ENCODE measurements at places on chromosomes 5 and 9.

DNA sequence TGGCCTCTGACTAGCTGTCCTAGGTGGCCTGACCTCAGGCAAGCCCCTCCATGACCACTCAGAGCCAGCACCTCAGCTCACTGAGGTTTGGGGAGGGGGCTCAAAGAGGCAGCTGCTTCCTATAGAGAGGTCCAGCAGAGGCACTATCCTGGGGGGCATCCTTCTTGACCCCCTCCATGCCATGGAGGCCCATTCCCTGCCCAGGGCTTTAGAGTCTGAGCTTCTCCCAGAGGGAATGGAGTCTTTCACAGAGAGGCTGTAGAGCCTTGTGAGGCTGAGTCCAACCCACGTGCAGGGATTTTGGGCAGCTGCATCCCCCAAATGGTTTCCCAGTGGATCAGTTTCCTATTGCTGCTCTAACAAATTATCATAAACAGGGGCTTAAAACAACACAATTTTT is 16.9 kb downstream of the IRF1 start:
- DNase-seq, result no peak

DNA sequence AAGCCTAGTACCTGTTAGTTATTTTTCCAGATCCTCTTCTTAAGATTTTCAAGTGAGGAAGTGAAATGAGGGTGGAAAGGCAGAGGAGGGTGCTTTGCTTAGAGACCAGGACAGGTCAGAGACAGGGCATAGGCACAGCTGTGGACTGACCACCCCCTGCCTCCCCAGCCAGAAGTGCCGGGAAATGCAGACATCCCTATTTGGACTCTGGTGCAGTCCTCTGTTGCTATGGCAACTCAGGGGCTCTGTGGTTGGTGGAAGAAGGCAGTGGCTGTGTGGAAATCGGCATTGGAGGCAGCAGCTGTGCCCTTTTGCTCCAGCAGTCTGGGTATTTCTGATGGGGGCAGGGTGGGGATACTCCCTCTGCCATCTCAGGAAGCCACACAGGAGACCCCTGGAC is 43.3 kb upstream of the NDFIP1 start:
- no peak for DNase-seq

DNA sequence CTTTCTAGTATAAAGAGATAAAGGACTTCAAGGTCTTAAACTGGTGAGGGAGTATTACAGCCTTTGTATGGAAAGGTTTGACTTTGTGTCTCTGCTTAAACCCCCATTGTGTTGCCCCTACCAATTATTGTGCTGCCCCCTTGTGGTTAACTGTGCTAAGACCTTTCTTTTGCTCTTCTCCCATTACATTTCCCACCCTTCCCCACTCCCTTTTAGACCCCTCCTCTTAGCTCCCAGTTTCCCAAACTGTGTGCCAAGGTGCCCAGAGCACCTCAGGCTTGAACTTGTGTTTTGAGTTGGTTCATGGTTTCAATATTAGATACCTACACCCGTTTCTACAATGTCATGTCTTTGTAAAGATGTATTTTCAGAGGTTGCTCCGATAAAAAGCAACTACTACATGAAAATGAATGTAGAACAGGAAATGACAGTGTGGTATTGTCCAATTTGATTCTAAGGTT is 2.9 kb downstream of the JAK2 start:
- no peak for DNase-seq

- no peak for DNase-seq
Measured at GRCh38 chr5:11646141-11646540, 258.1 kb downstream of the CTNND2 start.

- no peak for DNase-seq
Measured at GRCh38 chr5:6554812-6555211, 78.0 kb downstream of the NSUN2 start.

- DNase-seq, result no peak
Measured at GRCh38 chr9:131810351-131811170, 70.7 kb upstream of the RAPGEF1 start.

DNA sequence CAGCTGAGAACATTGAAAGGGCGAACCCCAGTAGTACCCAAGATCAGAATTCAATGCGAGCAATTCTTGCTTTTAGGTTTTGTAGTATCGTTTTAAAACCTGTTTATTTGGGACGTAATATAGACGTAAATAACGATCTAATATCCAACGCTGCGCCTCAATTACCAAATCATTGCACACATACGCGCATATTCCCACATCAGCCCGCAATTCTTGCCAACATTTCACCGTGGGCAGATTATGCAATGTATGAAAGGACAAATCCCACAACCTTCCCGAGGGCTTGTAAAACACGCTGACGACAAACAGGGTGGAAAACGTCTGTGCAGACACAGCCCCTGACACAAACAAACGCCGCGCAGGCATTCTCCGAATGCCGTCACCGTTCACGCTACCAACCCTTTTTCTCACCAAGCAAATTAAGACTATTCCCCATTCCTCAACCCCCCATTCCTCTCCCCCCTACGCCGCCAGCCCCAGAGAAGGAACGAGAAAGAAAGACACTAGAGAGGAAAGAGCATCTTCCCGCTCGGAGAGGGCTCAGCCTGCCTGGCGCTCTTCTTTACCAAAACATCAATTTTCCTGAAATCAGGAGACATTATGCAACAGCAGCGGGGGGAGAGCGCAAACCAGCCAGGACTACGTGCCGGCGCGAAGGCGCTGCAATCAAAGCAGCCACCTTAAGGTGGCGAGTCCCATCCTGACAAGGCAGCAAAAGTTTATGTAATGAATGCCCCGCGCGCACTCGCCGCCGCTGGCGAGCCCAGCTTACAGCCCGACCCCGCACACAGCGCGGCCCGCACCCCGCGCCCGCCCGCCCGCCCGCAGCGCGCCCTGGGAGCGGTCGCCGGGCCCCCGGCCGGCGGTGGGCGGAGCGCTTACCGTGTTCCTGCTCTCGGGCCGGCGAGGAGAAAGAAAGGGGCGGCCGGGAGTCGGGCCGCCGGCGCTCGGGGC is 597 bp downstream of the NFIL3 start:
- DNase-seq, result no peak

DNA sequence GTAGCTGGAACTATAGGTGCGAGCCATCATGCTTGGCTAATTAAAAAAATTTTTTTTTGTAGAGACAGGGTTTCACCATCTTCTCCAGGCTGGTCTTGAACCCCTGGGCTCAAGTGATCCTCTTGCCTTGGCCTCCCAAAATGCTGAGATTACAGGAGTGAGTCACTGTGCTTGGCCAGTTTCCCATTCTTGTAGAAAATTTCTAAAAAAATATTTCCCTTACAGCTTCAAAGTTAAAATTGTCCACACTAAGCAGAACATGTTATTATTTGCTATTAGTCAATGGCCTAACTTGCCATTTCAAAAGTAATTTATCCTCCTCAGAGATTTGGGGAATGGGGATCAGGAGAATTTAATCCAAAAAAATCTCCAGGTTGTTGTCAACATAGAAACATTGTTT is 40.1 kb downstream of the SLC38A9 start:
- no peak for DNase-seq

DNA sequence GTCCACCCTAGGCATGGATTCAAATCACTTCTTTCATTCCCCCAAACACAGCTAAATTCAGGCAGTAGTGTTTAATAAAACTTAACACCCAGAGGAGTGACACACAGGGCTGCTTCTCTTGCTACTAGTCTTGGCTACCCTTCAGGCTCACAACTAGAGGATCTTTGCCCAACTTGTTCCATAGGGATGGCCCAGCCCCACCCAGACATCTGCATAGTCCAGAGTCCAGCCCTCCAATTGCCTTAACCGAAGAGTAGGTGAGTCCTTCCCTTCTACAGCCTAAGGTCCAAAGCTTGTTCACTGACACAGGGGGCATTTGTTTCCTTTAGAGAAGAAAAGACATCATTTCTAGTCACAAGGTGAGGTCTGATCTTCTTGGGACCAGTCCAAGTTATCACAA is 15.2 kb upstream of the RXFP3 start:
- no peak for DNase-seq

DNA sequence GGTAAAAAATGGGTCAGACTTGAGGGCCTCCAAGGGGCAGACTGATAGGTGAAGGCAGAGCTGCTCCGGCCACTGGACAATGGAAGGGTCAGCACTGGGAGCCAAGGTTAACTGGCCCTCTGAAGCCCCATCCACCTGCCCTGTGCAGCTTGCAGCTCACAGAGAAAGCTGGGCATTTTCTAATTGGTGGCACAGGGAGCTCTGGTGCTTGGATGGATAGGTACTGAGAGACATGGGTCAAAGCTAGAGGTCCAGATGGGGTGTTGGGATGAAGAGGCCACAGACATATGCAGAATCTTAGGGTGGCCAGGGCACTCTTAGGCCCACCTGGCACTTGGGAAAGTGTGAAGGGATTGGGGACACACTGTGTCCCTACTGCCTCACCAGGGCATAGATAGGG is 29.5 kb upstream of the SARDH start:
- DNase-seq, result no peak

DNA sequence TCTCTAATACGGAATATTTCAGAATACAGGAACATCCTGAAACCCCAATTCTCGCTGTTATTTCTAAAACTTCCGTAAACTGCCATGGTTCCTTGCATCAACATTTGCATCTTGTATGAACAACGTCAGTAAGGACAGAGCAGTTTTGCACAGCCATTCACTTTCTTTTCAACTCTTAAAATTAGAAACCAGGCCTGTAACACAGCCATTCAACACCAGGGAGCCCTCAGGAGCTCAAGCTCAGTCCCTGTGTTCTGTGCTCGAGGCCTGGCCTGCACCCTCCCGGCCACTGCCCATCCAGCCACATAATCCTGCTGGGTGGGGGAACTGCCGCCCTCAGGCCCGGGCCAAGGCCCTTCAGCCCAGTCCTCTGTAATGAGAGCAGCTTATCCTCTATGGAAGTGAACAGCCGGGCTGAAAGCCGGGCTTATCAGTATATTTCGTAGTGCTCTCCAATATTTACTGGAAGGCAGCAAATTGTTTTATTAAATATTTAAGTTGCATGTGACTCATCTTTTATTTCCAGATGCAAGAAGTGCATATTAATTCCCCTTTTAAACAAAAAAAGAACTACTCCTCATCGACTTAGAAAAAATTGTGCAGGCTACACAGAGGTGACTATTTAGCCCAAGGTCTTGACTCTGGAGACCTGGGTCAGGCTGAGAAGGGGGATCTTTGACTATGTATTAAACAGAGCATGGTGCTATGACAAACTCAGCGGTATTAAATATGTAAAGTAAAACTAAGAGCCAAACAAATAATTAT is 33.2 kb upstream of the SLC6A3 start:
- no peak for DNase-seq

DNA sequence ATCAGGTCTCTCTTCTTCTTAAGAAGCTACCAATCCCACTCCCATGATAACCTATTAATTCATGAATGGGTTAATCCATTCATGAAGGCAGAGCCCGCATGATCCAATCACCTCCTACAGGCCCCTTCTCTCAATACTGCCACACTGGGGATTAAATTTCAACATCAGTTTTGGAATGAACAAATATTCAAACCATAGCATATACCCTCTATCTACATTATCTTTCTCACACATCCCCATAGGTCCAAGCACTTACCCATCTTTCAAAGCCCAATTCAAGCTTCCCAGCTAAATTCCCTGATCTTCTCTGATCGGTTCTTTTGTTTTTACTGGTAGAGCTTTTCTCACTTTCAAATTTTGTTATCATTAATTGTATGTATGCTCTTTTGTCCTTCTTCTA is 10.5 kb upstream of the SHOC1 start:
- DNase-seq, result no peak

DNA sequence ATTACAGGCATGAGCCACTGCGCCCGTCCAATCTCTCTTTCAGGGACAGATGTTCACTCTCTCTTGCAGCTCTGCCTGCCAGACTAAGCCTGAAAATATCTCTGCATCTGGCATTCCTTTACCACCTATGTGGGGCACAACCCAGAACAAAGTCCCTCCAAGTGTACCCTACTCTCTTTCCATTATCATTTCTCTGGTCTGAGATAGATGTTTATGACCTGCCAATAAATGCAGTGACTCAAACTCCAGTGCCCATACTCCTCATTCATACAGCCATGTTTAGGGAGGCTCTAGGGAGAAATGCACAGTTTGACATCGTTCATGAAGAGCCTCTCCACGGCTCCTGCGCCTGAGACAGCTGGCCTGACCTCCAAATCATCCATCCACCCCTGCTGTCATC is at the start of gene BTNL3:
BTNL3 (plus strand) TSS at position 255 of the 400 bp plus-strand sequence. CDS start 183 bp downstream, outside the sequence.
- no peak for DNase-seq

DNA sequence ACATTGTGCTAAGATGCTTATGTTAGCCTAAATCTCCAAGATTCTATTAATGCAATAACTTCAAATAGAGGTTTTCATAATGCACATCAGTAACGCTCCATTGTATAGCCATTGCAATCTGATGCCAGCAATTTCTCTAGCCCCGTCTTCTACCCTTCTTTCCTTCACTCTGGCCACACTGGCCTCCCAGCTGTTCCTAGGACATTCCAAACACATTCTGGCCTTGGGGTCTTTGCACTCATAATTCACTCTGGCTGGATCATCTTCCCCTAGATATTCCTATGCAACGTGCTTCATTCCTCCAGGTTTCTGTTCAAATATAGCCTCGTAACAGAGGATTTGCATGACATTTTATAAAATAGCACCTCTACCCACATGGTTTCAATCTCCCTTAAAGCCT is 23.3 kb downstream of the FAM81B start:
- DNase-seq, result no peak

DNA sequence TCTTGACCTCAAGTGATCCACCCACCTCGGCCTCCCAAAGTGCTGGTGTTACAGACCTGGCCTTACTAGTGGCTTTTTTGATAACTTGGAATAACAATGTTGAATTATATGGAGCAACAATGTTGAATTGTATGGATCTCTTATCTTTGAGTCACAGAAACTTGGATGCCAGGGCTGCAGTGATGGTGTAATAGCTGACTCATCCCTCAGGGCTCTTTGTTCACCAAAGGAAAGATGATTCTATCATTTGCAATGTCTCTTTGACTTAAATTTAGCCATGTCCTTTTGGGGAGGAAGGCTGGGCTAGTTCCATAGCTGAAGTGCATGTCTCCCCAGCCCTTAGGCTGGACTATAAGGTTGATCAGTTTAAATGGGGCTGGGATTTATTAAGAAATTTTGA is 172.3 kb downstream of the PDZD2 start:
- no peak for DNase-seq

GRCh38 chr5:60497706-60498500 is 202.1 kb downstream of the DEPDC1B start:
- no peak for DNase-seq

- no peak for DNase-seq
Measured at GRCh38 chr9:14941501-14942405, 31.5 kb upstream of the FREM1 start.

Data from stimulated activated CD8-positive, alpha-beta memory T cell treated with anti-CD3 and anti-CD28 coated beads, Interleukin-15, amount 100 ng/mL, for 24 hours (primary cell).